SJCRH30 (cell line): ENCODE measurements at places on chromosomes 5 and 9. TPM values are rescaled to one million over a fixed set of nuclear protein-coding genes. Genes with fewer than 3 reads are reported as not detected.

DNA sequence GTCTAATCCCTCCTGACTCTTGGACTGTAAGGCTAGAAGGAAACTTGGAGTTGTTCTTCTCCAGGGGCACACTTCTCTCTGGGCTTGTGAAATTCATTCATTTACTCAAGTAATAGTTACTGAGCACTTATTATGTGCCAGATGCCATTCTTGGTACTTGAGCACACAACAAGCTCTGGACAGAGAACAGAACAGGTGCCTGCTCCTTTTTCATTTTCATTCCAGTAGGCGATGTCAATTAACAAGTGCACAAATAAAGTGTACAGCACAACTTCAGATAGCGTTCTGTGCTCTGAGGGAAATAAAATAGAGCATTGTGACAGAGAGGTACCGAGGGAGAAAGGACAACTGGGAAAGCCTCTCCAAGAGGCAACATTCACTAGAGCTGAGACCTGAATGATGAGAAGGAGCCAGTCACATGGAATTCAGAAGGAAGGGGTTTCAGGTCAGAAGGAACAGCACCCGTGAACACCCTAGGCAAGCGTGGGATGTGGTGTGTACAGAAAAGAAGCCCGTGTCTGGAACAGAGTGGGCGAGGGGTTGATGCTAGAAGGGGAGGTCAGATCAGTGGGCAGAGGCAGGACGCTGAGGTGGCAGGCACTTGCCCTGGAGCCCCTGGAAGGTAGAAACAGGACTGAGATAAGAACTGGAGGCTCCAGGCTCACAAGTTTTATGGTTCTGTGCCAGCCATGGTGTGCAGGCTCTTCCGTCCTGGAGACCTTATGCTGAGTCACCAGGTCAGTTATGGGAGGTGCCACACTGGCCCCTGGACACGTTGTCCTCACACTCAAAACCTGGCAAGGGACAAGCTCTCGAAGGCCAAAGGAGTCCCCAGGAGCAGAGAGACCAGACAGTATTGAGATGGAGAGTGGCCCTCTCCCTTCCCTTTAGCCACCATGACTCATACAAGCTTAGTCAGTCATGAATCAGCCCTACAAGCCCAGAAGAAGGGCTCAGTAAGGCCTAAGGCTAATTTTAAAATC lies 7.2 kb upstream of the ABLIM3 start:
- no peak overlapping the region for H3K27ac ChIP-seq
- no peak for DNase-seq
- H3K4me1 ChIP-seq: 0 out of 2 replicates have a peak, but pooled peaks cover 2% of the 10 kb centered on the region

GRCh38 chr9:19456426-19456825 lies 47.6 kb downstream of the ACER2 start:
- no peaks in the 10 kb centered on the region for H3K4me1 ChIP-seq
- no peak overlapping the region for H3K27ac ChIP-seq
- no peaks in the 10 kb centered on the region for H3K36me3 ChIP-seq
- no peaks in the 10 kb centered on the region for H3K27me3 ChIP-seq
- DNase-seq: peak; percentile 9

DNA sequence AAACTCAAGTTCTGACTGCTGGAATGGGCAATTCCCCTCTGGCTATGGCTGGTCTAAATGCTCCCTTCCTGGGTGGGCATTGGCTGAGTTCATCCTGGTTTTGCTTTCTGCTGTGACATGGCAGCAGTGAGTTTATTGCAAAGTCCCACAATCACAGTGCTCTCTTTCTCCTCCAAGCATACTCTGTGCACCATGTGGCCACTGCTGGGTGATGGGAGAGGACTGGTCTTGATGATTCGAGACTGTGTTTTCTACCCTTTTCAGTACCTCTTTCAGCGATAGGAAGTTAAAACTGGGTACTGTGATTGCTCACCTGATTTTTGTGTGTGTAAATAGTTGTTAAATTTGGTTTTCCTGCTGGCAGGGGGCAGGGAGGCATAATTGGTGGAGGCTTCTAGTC lies 49.7 kb downstream of the FER start:
- H3K27ac ChIP-seq: no peak overlapping the region
- no peaks in the 10 kb centered on the region for H3K4me1 ChIP-seq
- DNase-seq: no peak
- H3K36me3 ChIP-seq: 0 out of 2 replicates have a peak, but pooled peaks cover 3% of the 10 kb centered on the region
- H3K4me3 ChIP-seq: no peak overlapping the region
- H3K27me3 ChIP-seq: no peaks in the 10 kb centered on the region

DNA sequence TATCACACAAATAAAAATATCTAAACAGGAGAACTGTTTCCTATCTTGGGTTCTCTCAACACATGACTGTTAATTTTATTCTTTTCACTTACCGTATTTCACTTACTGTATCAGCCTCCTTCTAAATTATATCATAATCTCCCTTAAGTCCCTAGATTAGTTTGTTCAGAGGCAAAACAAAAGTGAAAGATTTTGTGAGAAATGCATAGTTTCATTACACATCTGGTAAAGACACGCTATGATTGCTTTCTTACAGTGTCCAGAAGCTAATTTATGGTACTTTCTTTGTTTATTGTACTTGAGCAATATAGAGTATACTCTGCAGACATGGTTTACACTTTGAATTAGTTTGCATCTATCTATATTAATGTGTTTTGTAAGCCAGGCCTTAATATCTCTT lies 159.7 kb upstream of the TLX3 start:
- no peaks in the 10 kb centered on the region for H3K4me1 ChIP-seq
- no peak for DNase-seq
- H3K36me3 ChIP-seq: no peaks in the 10 kb centered on the region
- no peak overlapping the region for H3K4me3 ChIP-seq
- H3K27ac ChIP-seq: no peak overlapping the region

- H3K27me3 ChIP-seq: no peaks in the 10 kb centered on the region
- no peaks in the 10 kb centered on the region for H3K4me1 ChIP-seq
- DNase-seq: no peak
- no peak overlapping the region for H3K27ac ChIP-seq
- H3K4me3 ChIP-seq: no peak overlapping the region
Measured at GRCh38 chr5:121681229-121681855, 170.3 kb upstream of the FTMT start.

DNA sequence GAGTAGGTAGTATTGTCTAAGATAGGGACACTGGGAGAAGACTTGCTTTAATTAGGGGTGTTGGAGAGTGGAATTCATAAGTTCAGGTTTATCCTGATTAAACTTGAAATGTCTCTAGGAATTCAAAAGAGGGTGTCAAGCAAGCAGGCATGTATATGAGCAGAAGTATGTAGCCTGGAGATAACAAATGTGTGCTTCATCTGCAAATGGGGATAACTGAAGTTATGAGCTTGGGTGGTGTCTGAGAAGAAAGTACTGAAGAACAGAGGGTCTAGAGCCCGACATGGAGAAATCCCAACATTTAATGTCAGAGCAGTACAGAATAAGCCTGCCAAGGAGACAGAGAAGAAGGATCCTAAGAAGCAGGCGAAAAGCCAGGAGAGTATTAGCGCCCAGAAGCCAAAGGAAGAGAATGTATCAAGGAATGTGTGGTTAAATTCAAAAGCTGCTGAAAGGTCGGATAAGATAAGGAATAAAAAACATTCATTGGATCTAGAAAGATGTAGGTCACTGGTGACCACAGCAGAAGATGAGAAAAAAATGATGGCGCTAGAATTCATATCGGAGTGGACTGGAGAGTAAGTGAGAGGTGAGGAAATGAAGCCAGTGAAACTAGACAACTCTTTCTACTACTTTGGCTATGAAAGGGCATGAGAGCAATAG lies 401.5 kb upstream of the PIK3R1 start:
- no peaks in the 10 kb centered on the region for H3K27me3 ChIP-seq
- H3K27ac ChIP-seq: no peak overlapping the region
- no peak overlapping the region for H3K4me3 ChIP-seq

DNA sequence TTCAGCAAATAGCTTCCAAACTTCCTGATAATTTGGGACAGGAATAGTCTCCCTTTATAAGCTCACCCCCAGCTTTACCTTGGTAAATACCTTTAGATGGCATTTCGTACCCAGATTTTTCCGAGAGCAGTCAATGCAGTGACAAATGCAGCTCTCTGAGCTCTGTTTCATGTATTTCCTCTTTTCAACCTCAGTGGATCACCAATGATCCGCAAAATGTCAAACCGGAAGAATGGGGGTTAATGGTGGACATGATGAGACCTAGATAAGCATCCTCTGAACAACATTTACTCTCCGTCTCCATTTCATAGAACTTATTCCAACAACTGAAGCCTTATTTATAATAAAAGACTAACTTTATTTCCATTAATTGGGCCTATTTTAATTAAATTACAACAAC lies 227.3 kb downstream of the MCTP1 start:
- DNase-seq: no peak
- H3K27ac ChIP-seq: no peak overlapping the region
- H3K36me3 ChIP-seq: no peaks in the 10 kb centered on the region
- H3K27me3 ChIP-seq: no peaks in the 10 kb centered on the region
- H3K4me3 ChIP-seq: no peak overlapping the region

GRCh38 chr5:125311743-125312142 lies 565.3 kb upstream of the ZNF608 start:
- H3K36me3 ChIP-seq: no peaks in the 10 kb centered on the region
- no peaks in the 10 kb centered on the region for H3K27me3 ChIP-seq
- no peak overlapping the region for H3K27ac ChIP-seq
- H3K4me1 ChIP-seq: peaks cover under 1% of the 10 kb centered on the region; the same call in 1 of the 2 replicates
- H3K4me3 ChIP-seq: no peak overlapping the region

- no peaks in the 10 kb centered on the region for H3K36me3 ChIP-seq
- no peaks in the 10 kb centered on the region for H3K4me1 ChIP-seq
- no peak overlapping the region for H3K4me3 ChIP-seq
- no peaks in the 10 kb centered on the region for H3K27me3 ChIP-seq
- DNase-seq: no peak
Measured at GRCh38 chr9:104903609-104904008, 24.3 kb downstream of the ABCA1 start.

DNA sequence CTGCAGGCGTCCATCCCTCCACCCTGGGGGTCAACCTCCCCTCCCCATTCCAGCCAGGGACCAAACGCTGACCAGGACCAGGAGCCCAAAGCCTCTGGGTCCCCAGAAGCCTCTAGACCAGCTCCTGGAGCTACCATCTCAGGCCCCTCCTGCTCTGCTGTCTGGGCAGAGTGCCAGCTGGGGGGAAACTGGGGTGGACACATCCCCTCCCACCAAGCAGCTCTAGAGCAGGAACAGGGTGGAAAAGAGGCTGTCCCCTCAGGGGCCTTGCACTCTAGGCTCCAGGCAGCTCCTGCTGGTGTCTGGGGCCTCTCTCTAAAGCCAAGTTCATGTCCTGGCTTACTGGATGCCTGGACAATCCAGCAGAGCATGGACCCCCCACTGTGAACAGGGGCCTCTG lies 4.4 kb downstream of the SSNA1 start:
- peaks cover 5% of the 10 kb centered on the region; the same call in 1 of the 2 replicates for H3K36me3 ChIP-seq
- H3K4me3 ChIP-seq: no peak overlapping the region
- DNase-seq: no peak
- no peaks in the 10 kb centered on the region for H3K27me3 ChIP-seq
- H3K4me1 ChIP-seq: peaks cover 15% of the 10 kb centered on the region; the same call in 1 of the 2 replicates

- H3K27ac ChIP-seq: peak overlapping the region; percentile 61
- peaks cover 49% of the 10 kb centered on the region for H3K4me1 ChIP-seq
- H3K27me3 ChIP-seq: no peaks in the 10 kb centered on the region
- H3K36me3 ChIP-seq: 0 out of 2 replicates have a peak, but pooled peaks cover 11% of the 10 kb centered on the region
Measured at GRCh38 chr9:110027671-110028081, 180.3 kb downstream of the C9orf152 start.

GRCh38 chr9:88571419-88571818 lies 36.4 kb downstream of the NXNL2 start:
- H3K27ac ChIP-seq: no peak overlapping the region
- no peak overlapping the region for H3K4me3 ChIP-seq
- H3K27me3 ChIP-seq: no peaks in the 10 kb centered on the region
- no peak for DNase-seq

GRCh38 chr5:158623971-158624370 lies 475.7 kb downstream of the EBF1 start:
- no peaks in the 10 kb centered on the region for H3K27me3 ChIP-seq
- peaks cover 28% of the 10 kb centered on the region for H3K4me1 ChIP-seq
- peak overlapping the region; percentile 27; the same call in 1 of the 2 replicates for H3K27ac ChIP-seq
- no peaks in the 10 kb centered on the region for H3K36me3 ChIP-seq
- no peak overlapping the region for H3K4me3 ChIP-seq
- DNase-seq: peak; percentile 77

GRCh38 chr5:167478188-167478587 lies 813.3 kb upstream of the WWC1 start:
- H3K27ac ChIP-seq: no peak overlapping the region
- no peaks in the 10 kb centered on the region for H3K27me3 ChIP-seq
- H3K36me3 ChIP-seq: no peaks in the 10 kb centered on the region
- no peaks in the 10 kb centered on the region for H3K4me1 ChIP-seq

DNA sequence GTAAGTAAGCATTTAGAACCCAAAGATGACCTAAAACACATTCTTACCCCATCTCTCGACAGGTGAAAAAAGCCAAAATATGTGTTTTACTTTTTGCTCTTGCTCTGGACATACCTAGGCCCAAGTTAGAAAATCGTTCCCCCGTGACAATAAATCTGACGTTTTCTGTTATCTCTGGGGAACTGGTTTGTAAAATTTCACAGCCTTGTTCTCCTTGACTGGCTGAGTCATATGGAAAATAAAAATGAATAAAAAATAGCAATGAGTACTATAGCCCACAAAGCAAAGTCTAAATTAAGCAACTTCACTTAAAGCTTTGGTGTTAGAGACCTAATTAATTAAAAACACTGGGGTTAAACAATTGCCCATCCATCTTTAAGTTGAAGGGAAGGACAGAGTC lies 286.9 kb upstream of the CLINT1 start:
- no peak for DNase-seq
- no peaks in the 10 kb centered on the region for H3K4me1 ChIP-seq
- no peaks in the 10 kb centered on the region for H3K27me3 ChIP-seq

- no peak overlapping the region for H3K27ac ChIP-seq
- no peak overlapping the region for H3K4me3 ChIP-seq
- H3K4me1 ChIP-seq: no peaks in the 10 kb centered on the region
- peak; percentile 60 for DNase-seq
- H3K27me3 ChIP-seq: no peaks in the 10 kb centered on the region
Measured at GRCh38 chr9:114662081-114662989, 4.7 kb upstream of the TEX53 start.

DNA sequence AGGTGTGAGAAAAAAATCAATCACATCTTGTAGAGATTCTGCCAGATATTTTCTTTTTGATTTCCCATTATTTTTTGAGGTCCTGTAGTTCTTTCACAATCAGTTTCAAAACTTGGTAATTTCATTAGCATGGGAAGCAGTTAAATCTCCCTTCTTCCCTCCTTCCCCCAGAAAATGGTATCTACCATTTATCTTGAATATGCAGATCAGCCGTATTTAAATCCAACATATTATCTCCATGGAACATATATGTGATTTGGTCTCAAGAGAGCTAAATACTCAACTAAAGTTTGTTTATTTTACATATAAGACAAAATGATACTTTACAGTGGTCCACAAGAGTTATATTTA lies 1034.8 kb downstream of the CDH12 start:
- no peak overlapping the region for H3K4me3 ChIP-seq
- no peaks in the 10 kb centered on the region for H3K4me1 ChIP-seq
- H3K27me3 ChIP-seq: no peaks in the 10 kb centered on the region
- no peaks in the 10 kb centered on the region for H3K36me3 ChIP-seq
- no peak for DNase-seq

- peaks cover 18% of the 10 kb centered on the region for H3K4me1 ChIP-seq
- peak overlapping the region; percentile 81 for H3K27ac ChIP-seq
- no peak overlapping the region for H3K4me3 ChIP-seq
- no peaks in the 10 kb centered on the region for H3K27me3 ChIP-seq
Measured at GRCh38 chr5:62506659-62507460, 71.8 kb upstream of the LRRC70 start.

The COL15A1 gene
- total RNA-seq: 7.5 and 7.6 TPM in 2 replicates

The DNAJA1 gene
- total RNA-seq: 239 and 246 TPM in 2 replicates

The NUDT2 gene
- total RNA-seq: 9.4 TPM in 2 replicates

The HARS2 gene
- 27.1 TPM in 2 replicates for total RNA-seq

The PAEP gene
- not detected in 2 replicates for total RNA-seq

The DNAH5 gene
- 0.16 and 0.30 TPM in 2 replicates for total RNA-seq

The PCDH12 gene
- total RNA-seq: 0.25 and 0.42 TPM in 2 replicates

The CTXN3 gene
- total RNA-seq: not detected in 2 replicates
